ENCODE measurements at places on chromosomes 1 and 21.

DNA sequence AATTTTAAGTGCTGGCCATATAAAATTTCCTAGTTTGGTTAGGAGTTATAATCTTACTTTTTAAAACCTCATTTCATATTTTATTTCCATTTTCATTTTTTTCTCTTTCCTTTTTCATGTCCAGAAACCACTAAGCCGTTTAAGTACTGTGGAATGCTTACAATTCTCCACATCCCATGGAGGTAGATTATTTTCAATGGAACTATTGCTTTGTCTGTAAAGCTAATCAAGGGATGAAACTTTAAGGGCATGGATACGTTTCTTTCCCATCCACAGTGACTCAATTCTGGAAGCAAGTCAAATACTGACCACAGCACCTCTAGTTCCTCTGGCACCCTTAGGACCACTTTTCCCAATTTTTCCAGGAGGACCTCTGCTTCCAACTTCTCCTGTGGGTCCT is 139.1 kb upstream of the ZNHIT6 start:
- DNase-seq: no peak

GRCh38 chr21:33492571-33492970 is 1.1 kb upstream of the DNAJC28 start:
- DNase-seq: peak; percentile 52

DNA sequence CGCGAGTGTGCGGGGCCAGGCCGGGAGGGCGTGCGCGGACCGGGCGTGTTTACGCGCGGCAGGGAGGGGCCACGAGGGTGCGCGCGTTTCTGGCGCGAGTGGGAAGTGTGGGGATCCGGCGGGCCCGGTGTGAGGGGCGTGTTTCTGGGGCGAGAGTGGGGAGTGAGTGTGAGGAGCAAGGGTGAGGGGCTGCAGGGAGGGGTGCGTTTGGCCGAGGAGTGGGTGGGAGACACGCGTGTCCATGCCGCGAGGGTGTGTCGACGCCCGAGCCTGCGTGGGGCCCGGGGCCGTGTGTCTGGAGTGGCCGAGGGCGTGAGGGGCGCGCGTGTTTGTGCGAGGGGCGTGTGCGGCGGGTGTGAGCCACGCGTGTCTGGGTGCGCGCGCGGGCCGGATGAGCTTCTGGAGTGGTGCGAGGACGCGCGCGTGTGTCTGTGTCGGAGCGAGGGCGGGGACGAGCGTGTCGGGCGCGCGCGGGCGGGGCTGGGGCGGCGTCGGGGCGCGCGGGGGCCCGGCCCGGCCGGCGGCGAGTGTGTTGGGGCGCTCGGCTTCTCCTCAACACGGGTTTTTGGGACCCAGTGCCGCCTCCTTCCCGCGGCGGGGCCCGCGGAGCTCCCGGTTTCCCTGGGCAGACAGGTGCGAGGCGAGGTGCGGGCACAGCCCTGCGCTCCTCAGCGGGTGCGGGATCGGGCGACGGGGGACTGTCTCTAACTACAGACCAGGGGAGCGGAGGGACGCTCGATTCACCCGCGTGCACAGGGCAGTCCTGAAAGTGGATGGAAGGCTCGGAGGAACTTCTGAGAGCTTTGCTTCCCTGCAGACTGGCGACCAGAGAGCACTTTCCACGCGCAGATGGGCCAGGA is 65.8 kb upstream of the VAMP3 start:
- DNase-seq: no peak

GRCh38 chr1:185821612-185822385 is 87.6 kb downstream of the HMCN1 start:
- DNase-seq: no peak

GRCh38 chr1:59707178-59707791 is 107.5 kb upstream of the HOOK1 start:
- peak; percentile 64 for DNase-seq

DNA sequence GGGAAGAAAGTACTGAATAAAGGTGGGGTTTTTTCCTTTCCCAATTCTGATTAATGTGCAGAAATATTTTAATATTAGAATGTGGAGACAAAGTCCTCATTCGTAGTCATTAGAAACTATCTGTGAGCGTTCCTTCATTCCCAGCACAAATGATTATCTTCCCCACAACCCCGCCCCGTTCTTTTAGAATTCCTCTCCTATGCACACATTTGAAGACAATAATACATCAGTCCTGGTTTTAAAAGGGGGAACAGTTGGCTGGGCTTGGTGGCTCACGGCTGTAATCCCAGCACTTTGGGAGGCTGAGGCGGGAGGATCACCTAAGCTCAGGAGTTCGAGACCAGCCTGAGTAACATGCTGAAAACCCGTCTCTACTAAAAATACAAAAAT is 876 bp downstream of the ALDH9A1 start:
- no peak for DNase-seq

GRCh38 chr1:166972193-166972592 is 3.1 kb downstream of the ILDR2 start:
- DNase-seq: no peak

DNA sequence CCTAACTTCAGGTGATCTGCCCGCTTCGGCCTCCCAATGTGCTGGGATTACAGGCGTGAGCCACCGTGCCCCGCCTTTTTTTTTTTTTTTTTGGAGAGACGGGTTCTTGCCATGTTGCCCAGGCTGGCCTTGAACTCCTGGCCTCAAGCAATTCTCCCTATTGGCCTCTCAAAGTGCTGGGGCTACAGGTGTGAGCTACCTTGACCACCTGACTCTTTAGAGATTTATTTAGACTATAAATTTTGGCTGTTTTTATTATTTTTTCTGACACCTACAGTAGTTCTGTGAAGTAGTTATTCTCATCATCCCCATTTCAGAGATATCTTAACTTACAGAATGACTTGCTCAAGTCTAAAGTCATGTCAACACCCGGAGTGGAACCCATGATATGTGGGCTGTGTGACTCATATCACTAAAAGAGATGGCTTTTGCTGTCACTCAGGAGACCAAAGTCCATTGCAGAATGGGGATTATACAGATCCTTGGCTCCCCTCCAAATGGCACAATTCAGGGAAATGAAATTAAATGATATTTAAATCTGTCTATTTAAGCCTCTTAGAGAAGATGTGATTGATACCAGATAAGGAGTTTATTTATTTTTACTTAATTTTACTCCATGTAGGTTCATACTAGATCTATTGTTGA is 93.2 kb downstream of the CTH start:
- DNase-seq: peak; percentile 87

DNA sequence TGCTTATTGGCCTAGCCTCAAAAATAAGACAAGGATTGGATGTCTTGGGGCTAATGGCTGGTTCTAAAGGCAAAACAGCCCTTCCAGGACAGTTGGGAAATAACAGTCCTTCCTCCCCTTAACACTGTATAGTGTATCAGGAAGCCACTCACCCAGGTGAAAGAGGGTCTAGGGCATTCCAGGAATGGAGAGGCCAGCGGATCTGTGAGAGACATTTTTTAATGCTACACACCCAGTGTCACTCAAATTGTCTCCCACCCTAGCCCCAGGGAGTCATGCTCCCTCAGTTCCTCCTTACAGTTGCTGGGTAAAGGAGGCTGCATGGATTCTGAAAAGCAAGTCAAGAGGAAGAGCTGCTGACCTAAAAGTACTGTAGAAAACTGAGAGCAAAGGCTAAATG is 24.1 kb upstream of the EXO1 start:
- DNase-seq: no peak

GRCh38 chr1:40858856-40859416 is 3.2 kb downstream of the CITED4 start:
- no peak for DNase-seq

- no peak for DNase-seq
Observed at GRCh38 chr1:221468546-221468945, 273.3 kb downstream of the DUSP10 start.

- DNase-seq: peak; percentile 47
Observed at GRCh38 chr1:232452117-232452516, 177.8 kb downstream of the SIPA1L2 start.

DNA sequence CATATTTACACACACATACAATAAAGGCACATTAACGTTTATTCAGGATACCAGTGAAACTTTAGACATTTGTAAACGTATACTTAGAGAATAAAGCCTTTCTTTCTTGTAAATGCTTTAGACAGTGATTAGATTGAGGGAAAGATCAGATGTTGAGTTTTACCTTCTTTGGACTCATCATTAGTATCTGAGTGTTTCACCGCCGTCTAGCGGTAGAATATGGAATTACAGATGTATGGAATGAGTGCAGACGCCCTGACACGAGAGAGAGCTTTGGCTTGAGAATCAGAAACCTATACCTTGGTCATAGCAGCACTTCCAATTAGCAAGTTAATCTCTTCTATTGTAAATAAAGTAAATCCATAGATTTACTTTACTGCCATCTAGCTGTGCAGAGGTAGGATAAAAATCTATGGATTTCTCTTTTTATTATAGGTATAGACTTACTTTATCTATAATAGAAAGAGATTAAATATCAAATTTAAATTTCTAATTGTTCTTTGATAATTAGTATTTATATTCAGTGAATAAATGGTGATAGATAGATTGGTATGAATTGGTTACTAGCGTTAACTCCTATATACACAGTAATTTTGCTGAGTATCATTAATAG is 12.6 kb downstream of the FLG2 start:
- DNase-seq: peak; percentile 70

- DNase-seq: no peak
Observed at GRCh38 chr21:38468989-38469388, 29.3 kb downstream of the ERG start.

GRCh38 chr1:182786223-182786994 is 3.2 kb upstream of the NPL start:
- DNase-seq: peak; percentile 77

GRCh38 chr1:33266766-33267165 is 10.5 kb downstream of the ZNF362 start:
- no peak for DNase-seq

- peak; percentile 77 for DNase-seq
Observed at GRCh38 chr21:41816583-41817165, 49.8 kb upstream of the RIPK4 start.

DNA sequence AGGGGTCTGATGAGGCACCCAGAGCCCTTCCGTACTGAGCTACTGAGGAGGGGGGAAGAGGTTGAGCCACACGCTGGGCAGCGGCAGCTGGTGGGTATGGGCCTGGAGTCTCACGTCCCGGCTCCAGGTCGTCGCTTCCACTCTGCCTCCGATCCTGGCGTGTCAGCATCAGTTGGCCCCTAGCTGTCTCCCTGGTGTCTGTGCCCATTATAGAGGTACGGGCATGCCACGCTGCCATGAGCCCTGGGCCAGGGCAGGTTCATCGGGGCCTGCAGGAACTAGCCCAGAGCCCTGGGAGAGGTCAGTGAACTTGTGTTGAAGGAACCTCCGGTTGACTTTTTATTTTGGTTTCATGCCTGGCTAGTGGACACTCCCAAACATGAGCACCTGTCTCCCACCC is 18.2 kb downstream of the COQ8A start:
- DNase-seq: no peak

GRCh38 chr1:115411371-115412063 is 73.5 kb upstream of the NGF start:
- DNase-seq: peak; percentile 26

- peak; percentile 80 for DNase-seq
Observed at GRCh38 chr1:150281758-150282557, at the start of gene CIART. TSS of gene CIART (plus strand) at chr1:150282554. CDS start at chr1:150283268, 714 bp downstream.
